ENCODE measurements at places on chromosomes 7 and 10.

DNA sequence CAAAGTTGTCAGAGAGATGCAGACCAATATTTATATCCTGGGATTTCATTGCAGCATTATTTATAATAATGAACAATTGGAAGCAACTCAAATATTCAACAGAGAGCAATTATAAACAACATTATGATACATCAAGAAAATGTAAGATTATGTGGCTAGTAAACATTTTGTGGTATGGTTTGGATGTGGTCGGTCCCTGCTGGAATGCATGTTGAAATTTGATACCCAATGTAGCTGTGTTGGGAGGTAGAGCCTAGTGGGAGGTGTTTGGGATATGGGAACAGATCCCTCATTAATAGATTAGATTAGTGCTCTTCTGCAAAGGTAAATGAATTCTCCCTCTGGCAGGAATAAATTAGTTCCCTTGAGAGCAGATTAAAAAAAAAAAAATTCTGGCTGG lies 350.9 kb downstream of the ANKRD30A start:
- DNase-seq: no peak

DNA sequence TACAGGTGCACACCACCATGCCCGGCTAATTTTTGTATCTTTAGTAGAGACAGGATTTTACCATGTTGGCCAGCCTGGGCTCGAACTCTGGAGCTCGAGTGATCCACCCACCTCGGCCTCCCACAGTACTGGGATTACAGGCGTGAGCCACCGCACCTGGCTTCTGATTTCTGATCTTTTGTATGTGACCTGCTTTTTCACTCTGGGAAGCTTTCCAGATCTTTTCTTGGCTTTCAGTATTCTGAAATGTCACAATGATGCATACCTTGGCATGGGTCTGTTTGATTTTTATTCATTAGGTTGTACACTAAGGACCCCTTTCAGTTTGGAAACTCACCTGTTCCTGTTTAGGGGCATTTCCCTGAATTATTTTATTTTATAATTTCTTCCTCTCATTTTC lies 41.6 kb downstream of the PROSER2 start:
- no peak for DNase-seq

DNA sequence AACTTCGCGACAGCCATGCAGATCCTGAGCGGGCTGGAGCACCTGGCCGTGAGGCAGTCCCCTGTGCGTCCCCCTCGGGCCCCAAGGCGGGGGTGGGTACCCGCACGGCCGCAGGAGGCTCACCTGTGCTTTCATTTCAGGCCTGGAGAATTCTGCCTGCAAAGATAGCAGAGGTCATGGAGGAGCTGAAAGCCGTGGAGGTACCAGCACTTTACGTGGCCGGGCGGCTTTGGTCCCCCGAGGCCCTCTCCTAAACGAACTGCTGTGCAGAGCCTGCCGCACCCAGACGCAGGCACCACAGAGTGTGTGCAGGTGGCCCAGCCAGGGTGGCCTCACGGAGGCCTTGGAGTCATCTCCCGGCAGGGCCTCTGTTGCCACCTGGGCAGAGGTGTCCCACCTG lies 11.1 kb upstream of the UTF1 start:
- DNase-seq: no peak

GRCh38 chr7:5452470-5452899 lies 28.9 kb upstream of the TNRC18 start:
- no peak for DNase-seq

DNA sequence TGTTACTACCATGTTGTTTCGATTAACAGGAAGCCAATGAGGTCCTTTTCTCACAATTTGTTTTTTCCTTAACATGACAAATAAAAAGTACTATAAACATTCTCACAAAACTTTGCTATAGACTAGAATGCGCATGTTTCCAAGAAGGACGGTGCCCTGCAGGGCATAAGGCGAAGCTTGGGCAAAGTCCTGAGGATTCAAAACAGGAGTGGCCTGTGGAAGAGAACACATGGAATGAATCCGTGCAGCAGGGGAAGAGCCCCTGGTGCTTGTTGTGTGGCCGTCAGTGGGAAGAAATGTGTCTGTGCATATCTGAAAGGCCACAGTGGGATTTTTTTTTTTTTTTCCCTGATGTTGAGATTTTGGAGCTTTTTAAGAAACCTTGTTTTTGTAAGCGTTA lies 67.6 kb downstream of the ITGA8 start:
- no peak for DNase-seq

GRCh38 chr7:93890464-93891068 lies at the start of gene TFPI2:
TFPI2 (minus strand) TSS chr7:93890753; CDS start chr7:93890678, 75 bp downstream.
- peak; percentile 39 for DNase-seq

DNA sequence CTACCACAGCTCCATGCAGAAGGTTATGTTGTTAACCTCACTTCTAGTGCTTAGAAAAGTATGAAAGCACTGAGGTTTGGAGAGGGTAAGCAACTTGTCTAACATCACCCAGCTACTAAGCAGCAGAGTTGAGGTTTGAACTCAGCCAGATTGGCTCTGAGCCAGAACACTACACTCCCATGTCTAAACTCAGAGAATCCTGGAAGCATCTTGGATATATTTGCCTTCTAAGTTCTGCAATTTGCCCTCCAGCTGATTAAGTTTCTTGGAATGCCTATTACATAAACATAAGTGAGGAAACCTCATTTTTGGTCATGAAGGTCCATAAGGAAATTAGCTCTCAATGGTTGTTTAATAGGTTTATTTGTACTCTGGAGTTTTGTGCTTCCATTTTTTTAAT lies 78.1 kb upstream of the PHYHIPL start:
- no peak for DNase-seq

Data from activated naive CD8-positive, alpha-beta T cell treated with anti-CD3 and anti-CD28 coated beads, Interleukin-2, amount 50 U/mL, for 24 hours (primary cell).